ENCODE measurements at places on chromosomes 3 and 15.

DNA sequence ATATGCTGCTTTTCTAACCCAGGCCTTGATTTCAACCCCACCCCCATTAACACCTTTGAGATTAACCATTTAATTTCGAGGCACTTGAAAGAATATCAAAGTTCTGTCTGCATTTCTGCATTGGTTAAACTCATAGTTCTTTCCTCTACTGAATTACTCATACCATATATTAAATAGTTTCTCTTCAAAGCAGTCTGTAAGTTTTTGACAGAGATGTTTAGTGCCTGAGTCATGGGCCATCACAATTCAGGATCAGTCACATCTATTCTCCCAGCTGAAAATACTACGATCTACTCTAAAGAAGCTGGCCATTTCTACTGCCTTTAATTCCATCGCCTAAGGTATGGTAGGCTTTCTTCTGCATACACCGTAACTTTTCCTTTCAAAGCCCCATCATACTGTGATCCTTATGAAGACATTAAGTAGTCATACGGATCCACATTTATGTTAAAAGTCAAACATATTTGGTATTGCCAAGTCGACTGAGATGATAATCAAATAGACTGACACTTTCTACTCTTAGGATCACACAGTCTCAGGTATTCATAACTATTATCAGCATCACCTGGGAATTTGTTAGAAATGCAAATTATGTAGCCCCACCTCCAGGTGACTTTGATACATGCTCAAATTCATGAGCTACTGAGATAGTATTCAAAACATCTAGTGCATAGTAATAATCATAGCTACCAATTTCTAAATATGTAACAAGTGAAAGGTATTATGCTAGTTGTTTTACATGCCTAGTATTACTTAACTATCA lies 489.4 kb upstream of the IL12A start:
- no peak for DNase-seq

- no peak for DNase-seq
These were observed 41.4 kb downstream of the SUMF1 start for GRCh38 chr3:4425707-4426106.

DNA sequence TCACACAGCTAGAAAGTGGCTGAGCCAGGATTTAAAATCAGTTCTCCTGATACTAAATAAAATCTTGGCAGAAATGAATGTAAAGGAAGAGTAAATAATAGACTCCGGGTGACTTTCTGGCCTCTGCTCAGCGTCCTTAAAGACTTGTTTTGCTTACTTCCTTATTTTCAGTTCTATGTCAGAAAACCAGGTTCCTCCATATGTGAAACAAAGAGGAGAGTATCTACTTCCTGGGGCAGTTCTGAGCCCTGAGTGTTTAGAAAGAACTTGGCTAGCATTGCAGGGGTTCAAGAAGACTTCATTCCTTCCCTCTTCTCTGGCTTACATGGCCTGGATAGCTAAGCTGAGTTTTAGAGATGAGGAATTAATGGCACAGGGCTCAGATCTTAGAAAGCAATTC lies 222.8 kb upstream of the TLE3 start:
- no peak for DNase-seq

DNA sequence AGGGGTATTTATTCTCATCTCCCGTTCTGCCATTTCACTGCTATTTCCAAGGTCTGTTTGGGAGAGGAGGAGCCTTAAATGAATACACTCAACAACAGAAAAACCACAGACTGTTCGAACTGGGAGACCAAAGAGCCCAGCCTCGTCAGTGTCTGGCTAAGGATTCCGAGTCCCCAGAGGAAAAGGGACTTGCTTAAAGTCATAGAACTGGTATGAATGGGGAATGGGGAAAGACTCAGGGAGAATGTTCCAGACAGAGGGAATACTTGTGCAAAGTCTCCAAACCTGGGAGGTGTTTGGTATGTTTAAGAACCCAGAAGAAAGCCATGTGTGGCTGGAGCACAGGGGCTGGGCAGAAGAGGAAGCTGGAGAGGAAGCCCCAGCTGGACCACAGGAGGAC lies 46.9 kb downstream of the FAM43A start:
- DNase-seq, result no peak

DNA sequence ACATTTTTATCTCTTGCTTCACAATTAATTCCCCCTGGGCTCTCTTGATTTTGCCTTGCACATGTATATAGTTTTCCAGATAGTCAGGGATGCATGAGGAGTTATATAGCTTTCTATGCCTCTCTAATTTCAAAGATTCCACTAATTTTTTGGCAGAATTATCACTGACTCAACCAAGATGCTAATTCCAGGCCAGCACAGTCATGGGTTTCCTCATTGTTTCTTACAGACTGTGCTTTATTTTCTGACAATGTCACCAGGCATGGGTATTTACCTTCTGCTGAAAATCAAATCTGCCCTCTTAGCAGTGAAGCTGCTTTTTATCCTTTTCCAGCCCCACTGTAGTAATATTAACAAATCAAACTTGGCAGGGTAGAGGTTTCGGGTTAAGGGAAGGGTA lies 1520.6 kb upstream of the CADM2 start:
- DNase-seq, result no peak
